ENCODE measurements at places on chromosomes 2 and 18.

DNA sequence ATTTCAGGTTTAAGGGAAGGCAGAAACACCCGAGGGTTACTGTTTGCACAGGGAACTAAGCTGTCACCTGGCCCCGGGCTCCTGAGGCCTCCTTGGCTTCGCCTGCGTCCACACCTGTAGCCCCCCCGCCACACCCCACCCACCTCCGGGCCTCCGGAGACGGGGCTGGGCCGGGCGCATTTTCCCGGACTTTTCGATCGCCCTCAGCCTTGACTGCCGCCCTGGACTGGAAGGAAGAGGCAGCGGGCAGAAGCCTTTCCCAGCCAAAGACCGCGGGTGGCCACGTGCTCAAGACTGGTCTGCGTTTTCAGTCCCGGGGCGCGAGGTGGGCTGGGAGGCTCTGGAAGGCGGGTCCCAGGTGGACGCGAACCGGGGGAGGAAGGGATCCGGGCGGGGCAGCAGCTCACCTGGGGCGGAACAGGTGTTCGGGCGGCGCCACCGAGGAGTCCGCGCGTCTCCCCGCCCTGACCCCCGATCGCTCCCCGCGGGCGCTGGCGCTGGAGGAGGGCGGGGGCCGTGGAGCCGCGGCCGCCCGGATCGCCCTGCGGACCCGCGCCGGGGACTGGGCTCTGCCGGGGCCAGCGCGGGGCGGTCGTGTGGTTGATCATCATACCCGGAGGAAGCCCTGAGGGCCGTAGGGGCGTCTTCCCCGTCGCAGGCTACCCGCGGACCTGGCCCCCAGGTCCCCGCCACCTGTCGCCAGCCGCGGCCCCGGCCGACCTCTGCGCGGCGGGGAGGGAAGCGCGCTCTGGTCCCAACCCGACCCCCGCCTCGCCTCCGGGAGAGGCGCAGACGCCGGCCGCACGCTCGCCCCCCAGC is 3.2 kb downstream of the ID2 start:
- peak; percentile 3 for DNase-seq

DNA sequence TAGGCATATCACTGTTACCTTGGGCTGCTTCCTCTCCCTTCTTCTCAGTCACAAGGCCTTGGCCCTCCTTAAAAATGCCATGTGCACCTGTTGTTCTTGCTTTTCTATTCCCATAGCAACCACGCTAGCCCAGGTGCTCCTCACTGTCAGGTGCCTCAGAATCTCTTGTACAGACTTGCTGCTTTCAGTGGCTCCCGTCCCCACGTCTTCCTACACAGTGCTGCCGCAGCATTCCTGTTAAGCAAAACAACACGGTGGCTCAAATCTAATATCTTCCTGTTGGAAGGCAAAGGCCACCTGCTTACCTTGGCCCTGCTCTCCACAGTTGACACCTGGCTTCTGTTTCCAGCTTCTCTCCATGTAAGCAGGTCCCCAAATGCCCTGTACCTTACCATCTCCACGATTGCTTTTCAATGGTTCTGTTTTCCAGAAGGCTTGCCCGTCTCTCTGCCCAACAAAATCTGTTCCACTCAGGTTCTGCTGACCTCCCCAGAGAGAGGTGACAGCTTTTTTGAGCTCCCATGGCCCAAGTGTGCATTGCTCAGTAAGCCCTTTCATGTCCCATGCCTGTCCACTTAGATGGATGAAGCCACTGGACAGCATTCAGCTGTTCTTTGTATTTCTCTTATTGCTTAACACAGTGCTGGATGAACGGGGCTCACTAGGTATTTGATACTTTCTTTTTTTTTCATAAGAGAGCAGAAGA is 240.4 kb downstream of the PRKCE start:
- peak; percentile 20 for DNase-seq

DNA sequence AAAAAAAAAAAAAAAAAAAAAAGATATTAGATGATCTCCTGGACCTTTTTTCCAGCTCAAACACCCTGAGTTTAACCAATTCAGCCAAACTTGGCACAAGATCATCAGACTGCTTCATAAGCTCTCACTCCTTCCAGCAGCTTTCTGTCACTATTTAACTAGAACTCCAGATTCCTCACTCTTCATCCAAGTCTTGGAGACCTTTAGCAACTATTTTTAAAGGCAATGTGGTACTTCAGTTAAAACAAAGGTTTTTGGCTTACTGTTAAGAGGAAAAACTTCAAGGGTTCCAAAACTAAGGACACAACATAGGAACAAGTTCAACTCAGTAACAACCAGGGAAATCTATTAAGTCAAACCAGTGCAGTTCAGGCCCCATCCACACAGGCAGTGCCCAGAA is 23.2 kb downstream of the LAMA1 start:
- no peak for DNase-seq

DNA sequence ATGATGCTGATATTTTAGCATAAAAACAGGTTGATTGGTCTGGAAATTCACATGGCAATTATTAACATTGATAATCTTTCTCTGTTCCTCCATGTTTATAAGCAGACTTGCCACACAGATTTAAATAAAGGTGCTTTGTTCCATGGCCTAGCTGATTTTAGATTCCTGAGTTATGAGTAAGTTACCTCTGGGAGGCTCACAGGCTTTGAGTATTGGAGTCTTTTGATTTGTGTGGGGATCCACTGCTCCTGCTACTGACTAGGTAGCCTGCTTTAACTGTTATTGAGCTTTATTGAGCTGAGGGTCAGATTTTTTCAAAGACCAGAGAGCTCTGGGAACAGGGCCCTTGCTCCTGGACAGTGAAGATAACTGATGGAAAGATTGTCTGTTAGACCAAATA is 166.1 kb downstream of the ANKRD30B start:
- DNase-seq, result no peak

- no peak for DNase-seq
These were observed 460.5 kb downstream of the ERBB4 start for GRCh38 chr2:212078103-212078502.

GRCh38 chr2:217092710-217093379 is 233.0 kb upstream of the TNP1 start:
- DNase-seq, result no peak

DNA sequence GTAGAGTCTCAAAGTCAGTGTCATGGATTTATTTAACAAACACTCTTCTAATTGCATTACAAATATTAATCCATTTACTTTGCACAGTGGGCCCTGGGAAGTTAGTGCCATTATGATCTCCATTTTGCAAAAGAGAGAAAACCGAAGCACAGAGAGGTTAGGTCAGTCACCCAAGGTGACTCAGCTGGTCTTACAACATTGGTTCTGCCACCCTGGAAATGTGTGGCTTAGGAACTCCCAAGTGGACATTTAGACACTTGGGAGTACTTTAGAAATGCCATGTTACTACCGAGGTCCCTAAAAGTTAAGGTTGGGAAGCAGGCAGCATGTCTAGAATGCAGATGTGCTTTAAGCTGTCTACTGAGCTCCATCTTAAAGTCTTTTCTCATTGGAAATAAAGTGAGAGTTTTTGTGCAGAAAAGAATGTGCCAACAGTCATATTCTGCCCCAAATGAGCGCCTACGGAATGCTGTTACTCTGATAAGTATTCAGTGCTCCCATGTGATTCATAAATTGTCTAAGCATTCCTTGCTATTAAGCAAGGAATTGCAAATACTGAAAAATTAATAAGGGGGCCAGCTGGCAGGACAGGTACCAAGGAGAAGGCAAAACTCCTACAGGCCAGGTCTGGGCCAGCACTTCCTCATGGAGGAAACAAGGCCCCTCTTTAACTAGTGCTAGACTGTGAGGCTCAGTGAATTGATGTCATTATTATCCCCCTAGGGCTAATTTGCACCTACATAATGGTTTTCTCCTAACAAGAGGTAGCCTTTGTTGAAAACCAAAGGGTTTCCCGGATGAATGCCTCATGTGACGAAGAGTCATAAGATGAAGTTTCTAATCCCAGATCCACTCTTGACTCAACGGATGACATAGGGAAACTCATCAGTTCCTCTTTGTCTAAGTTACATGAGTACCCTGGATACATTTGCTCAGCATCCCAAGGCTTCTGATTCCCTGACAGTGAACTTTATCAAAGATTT is 16.3 kb downstream of the NRP2 start:
- no peak for DNase-seq

GRCh38 chr2:29767606-29768335 is 153.6 kb downstream of the ALK start:
- no peak for DNase-seq

DNA sequence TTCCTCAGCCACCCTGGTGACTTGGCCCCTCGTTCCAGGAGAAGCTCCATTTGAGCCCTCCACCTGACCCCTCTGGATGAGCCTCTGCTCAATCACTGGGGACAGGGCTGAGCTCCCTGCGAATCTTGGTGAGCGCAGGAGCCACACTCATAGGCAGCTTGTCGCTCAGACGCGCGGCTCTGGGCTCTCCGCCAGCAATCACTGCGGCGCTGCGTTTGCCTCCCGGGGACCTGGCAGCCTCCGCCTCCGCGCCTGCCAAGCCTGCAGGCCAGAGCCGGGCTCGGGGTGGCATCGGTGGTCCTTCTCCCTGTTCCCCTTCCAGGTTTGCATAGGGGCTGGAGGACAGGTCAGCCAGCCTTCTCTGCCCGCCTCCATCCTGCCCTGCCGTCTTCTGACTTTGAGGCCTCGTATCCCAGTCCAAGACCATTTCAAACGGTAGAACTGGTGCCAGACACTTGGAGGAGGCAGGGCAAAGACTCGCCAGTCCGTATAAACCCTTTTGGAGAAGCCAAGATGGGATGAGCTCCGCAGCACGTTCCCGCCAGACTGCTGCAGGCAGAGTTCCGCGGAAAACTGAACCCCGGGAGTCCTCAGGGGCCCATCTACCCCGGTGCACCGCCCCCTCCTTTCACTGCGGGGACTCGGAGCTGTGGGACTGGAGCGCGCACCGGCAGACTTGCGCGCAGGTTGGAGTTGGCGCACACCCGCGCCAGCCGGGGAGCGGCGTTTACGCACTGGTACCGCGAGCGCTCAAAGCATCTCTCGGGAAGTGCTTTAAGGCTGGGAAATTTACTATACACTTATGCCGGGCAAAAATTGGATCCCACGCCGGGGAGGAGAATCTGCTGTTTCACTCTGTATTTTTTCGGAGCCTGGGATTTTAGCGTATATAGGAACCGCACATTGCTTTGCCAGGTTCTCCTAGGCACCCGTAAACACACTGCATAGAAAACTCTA is 1.1 kb upstream of the TACR1 start:
- no peak for DNase-seq

DNA sequence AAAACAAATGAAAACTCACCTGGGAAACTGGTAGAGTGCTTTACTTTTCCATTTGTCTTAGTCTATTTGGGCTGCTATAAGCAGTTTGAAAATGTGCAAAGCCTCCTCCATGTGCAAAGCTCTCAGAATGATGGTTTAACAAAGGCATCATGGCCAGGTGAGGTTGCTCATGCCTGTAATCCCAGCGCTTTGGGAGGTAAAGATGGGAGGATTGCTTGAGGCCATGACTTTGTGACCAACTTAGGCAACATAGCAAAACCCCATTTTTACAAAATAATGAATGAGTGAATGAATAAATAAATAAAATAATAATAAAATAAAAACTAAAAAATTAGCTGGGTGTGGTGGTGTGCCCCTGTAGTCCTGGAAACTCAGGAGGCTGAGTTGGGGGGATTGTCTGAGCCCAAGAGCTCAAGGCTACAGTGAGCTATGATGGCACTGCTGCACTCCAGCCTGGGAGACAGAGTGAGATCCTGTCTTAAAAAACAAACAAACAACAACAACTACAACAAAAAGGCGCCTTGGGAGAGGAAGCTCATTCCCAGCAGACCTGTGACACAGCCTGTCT is 71.8 kb downstream of the MYCN start:
- no peak for DNase-seq

- no peak for DNase-seq
These were observed 366.7 kb upstream of the SPHKAP start for GRCh38 chr2:228548230-228548629.

GRCh38 chr2:159573846-159574606 is 42.3 kb downstream of the BAZ2B start:
- DNase-seq, result no peak

- DNase-seq, result no peak
These were observed 38.4 kb downstream of the CD302 start for GRCh38 chr2:159759577-159759976.

DNA sequence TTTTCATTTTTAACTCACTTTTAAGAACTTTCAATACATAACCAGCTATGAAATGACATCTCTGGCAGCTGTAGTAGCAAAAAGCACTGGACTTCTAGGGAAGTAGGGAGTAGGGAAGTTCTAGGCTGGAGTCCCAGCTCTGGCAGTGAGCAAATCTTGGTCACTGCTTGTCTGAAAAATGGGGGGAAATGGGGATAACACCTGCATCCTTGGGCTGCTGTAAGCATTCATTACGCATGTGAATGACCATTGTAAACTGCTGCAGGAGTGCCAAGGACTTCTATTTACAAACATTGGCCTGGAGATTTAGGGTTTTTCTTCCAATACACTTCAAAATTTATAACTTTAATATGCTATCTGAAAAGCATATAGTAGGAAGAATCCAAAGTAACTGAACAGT is 972 bp upstream of the MPP4 start:
- DNase-seq, result no peak

DNA sequence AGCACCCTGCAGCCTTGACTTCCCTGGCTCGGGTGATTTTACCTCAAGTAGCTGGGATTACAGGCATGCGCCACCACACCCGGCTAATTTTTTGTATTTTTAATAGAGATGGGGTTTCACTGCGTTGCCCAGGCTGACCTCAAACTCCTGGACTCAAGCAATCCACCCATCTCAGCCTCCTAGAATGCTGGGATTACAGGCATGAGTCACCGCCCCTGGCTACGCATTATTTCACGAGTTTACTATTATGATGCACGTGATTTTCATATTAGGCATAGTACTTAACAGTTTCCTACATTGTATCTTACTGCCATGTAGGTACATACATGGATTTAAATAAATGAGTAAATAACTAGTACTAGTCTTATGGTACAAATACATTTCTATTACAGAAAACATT is 4.4 kb downstream of the DYNC2LI1 start:
- no peak for DNase-seq

- no peak for DNase-seq
These were observed 52.8 kb upstream of the RTN4 start for GRCh38 chr2:55103046-55103445.

Data from stimulated activated naive CD4-positive, alpha-beta T cell (primary cell).